ENCODE measurements at places on chromosomes 1 and 21.

DNA sequence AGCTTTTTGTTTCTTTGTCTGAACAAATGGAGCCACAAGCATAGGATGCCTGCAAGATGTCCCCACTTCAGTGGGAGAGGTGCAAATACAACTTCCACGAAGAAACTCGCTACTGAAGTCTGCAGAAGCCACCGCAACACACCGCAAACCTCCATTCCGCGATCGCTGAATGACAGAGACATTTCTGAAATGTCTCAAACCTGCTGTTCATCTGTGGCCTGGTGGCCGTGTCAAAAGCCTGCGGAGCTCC, 1.0 kb downstream of the TP53BP2 start:
- no peak for DNase-seq

GRCh38 chr1:16924919-16925477, 3.3 kb downstream of the CROCC start:
- no peak for DNase-seq

DNA sequence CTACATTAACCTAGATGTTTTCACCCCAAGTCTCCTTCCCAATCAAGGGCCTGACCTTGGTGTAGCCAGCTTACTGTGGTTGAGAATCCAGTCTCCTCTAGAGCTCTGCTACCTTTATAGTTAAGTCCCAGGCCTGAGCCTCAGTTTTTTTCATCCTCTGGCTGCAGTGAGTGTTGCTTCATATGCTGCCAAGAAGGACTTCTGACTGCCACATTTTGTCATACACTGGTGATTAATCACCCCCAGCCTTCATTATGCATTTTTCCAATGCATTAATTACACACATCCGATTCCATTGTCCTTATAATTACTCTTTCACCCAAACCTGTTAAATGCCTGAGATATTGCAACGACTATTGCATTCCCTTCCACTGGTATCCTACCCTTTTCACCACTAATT, 66.3 kb upstream of the FGGY start:
- DNase-seq = no peak

DNA sequence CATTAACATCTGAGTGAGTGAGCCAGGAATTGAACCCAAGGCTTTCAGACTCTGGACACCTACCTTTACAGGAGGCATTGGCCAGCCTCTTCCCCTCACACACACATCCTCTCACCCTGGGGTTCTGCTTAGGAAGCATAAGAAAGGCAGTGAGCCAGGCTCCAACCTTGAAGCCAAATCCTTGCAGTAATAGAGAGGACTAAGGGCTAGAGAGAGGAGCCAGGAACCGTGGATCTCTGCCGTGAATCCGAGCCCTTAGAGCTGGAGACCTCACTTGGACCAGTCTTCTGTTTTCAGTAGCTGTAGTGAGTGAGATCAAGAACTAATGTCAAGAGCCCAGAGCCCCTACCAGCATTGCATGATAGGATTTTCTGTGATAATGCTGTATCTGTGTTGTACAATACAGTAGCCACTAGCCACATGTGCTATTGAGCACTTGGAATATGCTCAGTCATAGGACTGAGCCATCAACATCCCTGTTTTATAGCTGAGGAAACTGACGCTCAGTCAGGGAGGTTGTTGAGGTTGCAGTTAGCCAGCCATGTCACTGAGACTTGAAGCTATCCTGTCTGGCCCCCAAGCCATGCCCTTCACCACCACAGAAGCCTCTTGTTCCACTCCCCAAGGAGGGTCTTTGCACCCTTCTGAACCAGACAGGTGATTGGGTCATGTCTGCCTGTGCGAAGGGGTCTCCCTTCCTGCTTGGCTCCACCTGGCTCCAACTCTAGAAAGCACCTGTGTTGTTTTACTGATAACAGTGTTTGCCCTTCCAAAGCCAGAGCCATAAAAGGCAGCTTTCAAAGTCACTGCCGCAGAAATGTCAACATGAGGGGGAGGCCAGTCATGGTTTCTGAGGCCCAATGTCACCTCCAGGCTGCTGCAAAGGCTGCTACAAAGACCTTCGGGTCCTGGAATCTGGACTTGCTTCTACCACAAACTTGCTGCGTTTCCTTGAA, 101.1 kb upstream of the JUN start:
- peak; percentile 66 for DNase-seq

DNA sequence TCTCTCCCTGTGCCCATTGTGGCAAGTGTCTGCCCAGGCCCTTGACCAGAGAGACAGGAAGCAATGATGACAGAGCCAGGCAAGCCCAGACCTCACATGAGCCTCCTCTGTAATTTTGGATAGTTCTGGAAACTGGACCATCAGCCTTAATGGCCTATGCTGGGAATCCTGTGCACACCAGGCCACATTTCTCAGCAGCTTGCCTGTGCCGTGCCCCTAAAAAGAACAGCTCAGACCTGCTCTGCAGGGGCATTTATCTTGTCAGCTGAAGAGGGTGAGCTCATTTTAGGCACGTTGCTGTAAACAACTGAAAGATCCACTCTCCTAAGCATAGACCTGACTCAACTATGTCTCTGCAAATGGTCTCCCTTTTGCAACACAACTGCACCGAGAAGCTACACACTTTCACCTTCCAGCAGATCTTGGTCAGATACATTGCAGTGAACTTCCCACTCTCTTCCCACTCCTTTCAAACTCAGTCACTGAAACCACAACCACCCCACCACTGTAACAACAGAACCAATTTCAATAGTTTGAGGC, 53.5 kb upstream of the BACH1 start:
- DNase-seq = no peak

DNA sequence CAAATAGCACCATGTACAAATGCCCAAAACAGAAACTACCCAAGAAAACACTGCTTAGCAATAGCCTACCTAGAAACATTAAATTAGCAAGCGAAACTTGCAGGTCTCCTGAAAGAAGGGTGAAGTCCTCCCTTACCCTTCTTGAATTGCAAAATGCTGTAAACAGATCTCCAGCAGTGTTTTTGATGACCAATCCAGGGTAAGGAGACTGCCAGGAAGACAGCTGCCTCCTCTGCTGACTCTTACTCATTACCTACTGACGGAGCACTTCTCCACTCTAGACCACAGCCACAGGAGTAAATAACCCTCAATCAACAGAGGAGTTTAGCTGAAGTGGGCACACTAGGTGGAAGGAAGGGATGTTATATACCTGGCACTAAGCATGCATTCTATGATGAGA, 32.2 kb upstream of the GADD45A start:
- DNase-seq = no peak

- DNase-seq = no peak
Observed at GRCh38 chr1:230629511-230629910, 12.8 kb upstream of the COG2 start.

GRCh38 chr1:24113641-24114033, 1.7 kb upstream of the MYOM3 start:
- DNase-seq = no peak

DNA sequence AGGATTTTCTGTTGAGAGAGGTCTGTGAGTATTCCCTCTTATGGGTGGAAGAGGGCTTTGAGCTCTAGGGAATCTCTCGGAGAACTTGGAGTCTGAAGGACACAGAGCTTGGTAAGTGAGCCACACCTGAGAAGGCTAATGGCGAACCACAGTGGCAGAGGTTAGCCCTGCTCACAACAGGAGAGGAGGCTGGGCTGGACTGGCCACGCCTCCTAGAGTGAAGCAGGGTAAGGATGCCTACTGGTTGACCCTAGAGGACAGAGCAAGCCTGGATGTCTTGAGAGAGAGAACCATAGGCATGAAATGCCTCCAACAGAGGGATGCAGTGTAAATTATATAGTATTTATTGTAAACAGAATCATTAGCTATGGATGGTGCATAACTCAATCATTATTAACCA, 232.6 kb downstream of the PCP4 start:
- no peak for DNase-seq

DNA sequence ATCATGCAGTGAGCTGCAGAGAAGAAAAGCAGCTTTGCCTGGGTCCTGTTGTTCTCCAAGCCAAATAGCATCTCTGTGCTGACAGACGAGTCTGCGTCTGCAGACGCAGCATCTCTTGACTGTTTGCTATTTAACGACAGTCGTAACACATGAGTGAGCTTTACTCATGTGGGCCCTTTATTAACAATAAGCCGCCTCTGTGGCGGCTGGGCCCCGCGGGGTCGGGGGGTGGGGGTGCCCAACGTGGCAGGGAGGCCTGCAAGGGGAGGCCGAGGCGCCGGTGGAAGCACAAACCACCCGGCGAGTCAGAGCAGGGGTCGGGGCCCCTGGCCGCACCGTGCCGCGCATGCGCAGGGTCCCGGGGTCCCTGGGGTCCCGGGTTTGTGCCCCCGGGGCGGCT, 435.1 kb downstream of the KIF26B start:
- no peak for DNase-seq

GRCh38 chr1:3372317-3372716, 82.1 kb upstream of the ARHGEF16 start:
- no peak for DNase-seq

GRCh38 chr1:241842565-241842964, 5.4 kb upstream of the EXO1 start:
- DNase-seq = no peak

DNA sequence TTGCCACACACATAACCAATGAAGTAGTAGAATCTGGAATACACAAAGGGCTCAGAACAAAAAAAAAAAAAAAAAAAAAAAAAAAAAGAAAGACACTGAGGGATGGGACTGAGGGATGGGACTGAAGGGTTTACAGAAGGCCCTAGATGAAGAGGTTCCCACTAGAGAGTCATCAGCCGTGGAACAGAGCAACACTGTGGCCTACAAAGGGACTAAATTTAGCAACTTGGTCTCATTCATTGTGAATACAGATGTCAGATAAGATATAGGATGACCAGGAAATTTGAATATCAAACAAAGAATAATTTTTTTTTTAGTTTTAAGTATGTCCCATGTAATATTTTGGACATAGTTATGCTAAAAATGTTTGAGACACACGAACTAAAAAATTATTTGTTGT, 62.1 kb downstream of the GLUL start:
- no peak for DNase-seq

DNA sequence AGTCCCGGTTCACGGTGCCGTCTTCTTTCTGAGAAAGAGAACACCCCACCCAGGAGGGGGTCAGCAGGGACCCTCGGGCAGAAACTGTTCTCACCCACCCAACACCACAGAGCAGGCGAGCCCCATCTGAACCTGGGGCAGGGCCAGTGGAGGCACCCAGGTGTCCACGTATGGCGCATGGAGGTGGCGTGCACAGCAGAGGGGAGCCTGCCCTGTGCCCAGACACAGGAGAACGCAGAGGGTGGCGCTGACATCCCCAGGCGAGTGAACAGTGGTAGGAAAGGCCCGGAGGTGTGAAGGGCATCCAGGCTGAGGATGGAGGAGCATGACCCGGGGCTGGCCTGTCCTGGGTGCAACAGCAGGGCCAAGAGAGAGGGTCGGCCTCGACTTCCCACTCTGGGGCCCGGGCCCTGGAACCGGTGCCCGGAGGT, 91.1 kb downstream of the STUM start:
- DNase-seq = no peak

GRCh38 chr1:91170571-91170970, 148.7 kb upstream of the ZNF644 start:
- DNase-seq = no peak

DNA sequence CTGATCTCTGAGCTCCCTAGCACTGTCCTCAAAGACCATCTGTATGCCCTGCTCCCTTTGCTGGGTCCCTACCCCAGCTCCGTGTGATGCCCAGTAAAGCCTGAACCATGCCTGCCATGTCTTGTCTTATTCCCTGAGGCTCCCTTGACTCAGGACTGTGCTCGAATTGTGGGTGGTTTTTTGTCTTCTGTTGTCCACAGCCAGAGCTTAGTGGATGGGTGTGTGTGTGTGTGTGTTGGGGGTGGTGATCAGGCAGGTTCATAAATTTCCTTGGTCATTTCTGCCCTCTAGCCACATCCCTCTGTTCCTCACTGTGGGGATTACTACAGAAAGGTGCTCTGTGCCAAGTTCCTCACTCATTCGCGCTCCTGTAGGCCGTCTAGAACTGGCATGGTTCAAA, 5.7 kb downstream of the GSTM5 start:
- DNase-seq = no peak

- DNase-seq = peak; percentile 21
Observed at GRCh38 chr1:210123924-210124589, 108.5 kb upstream of the SERTAD4 start.

GRCh38 chr1:234969581-234970400, 158.8 kb downstream of the TOMM20 start:
- DNase-seq = peak; percentile 55

DNA sequence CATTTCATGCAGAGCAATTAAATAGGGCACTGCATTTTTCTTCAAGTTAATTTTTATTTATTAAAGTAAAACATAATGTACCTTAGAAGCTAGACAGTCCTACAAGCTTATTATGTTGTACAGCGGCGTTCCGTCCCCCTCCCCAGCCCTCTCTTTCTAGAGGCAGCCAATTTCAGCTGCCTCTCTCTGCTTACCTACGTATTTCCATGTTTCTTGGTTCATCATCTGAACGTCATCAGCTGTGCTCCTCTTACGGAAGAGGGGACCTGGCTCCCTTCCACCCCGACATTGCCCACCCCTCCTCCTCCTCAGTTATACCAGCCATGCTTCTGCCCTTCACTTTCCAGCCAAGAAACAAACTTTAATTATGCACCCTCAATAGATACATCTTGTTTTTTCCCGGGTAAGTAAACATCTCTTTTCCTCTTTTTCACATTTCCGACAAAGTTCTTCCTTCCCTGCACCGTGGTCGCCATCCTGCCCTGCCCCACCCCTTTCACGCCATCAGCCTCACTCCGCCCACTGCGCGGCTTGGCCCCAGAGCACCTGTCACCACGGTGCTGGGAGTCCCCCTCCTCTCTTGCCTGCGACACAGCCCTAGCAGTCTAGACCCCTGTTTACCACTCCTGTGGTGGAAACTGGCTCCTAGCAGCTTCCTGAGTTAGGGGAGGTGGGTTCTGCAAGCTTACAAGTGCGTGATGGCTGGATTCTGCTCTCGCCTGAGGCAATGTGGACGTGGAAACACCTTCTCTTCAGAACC, 57.9 kb downstream of the SLC37A1 start:
- peak; percentile 56 for DNase-seq

- DNase-seq = peak; percentile 32
Observed at GRCh38 chr1:207051191-207051943, at the start of gene YOD1. Gene YOD1 (minus strand): TSS chr1:207051208. CDS start chr1:207051030, 178 bp downstream.

- DNase-seq = no peak
Observed at GRCh38 chr1:92850019-92850418, 18.2 kb downstream of the RPL5 start.

DNA sequence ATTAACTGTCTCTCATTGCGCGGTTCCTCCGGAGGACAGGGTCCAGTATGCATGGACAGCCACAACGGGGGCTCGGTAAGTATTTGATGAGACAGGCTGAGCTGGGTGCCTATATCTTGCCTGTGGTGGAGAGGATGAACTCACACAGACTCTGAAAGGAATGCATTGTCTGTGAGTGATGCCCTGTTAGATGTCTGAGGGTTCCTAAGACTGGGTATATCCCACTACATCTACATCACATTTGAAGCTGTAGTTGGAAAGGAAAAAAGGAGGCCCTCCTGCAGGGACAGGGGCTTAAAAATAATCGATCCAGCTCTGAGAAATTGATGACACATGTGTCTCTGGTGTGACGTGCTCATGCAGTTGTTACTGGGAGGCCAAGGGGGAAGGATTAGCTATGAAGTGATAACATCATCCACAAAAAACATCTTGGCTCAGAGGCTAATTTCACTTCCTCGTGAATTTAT, 1.9 kb downstream of the ADARB1 start:
- DNase-seq = no peak
